ENCODE measurements at places on chromosomes 1 and 21.

GRCh38 chr1:22689505-22689904, 21.1 kb upstream of the EPHB2 start:
- DNase-seq = no peak

DNA sequence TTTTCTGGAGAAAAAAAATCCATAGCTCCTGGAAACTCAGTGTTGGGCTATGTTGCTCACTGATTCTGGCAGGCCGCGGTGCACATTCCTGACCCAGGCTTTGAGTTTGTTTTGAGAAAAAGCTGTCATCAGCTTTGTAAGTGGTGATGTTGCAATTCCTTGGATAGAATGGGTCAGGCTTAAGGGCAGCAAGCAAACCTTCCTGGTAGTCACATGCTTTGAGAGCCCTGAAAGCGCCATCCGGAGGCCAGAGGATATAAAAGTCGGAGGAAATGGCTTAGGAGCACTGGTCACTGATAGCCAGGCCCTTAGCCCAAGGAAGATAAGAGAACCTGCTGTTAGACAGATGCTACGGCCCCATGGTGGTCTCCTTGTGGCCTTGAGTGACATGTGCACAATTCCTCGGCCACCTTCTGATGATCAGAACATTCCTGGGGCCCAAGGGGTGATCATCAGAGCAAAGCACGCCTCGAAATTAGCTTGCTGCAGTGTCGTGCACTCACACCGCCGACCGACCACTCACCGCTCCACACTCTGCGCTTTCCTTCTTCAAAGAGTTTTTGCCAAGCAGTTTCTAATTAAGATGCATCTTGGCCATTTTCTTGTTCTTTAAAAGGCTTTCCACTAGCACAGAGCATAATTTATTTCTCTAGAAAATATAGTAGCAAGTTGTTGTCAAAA, 78.6 kb downstream of the MAN1C1 start:
- no peak for DNase-seq

- no peak for DNase-seq
These were observed 92.0 kb upstream of the HAO2 start for GRCh38 chr1:119276558-119276957.

- DNase-seq = no peak
These were observed at the start of gene TFAP2E for GRCh38 chr1:35573198-35574124. Gene TFAP2E, plus strand, starts transcription at chr1:35573314. Its CDS starts 264 bp downstream, at chr1:35573578.

DNA sequence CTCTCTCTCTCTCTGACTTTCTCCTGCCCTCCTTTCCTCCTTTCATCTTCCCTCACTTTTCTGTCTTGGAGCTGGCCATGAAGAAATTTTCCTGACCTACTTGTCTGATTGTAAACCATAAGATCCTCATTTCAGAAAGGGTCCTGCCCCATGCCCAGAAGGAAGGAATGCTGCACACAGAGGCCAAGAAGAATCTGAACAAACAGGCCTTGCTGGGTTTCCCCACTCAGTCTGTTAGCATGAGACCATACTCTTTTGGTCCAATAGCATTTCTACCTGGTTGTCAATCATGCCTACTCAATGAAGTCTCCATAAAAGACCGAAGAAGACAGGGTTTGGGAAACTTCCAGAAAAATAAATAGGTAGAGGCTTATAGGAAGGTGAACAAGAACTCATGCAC, 128.7 kb downstream of the MAB21L3 start:
- DNase-seq = no peak

- DNase-seq = no peak
These were observed 24.8 kb downstream of the MTR start for GRCh38 chr1:236819856-236820255.

DNA sequence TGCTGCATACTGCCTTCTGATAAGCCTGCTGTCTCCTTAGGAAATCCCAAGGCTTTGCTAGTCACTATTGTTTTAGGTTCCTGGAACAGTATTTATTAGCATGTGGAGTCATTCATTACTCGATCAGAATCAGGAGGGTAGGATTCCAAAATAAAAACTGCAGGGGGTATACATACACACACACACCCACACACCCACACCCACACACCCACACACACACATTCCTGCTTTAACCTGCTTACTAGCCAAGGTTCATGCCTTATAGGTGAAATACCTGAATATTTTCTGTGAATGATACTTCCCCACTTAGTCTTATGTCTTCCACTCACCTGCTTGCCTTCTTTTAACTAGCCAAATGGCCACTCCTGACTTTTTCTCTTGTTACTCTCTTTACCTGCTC, 325.1 kb downstream of the ADGRL2 start:
- no peak for DNase-seq

DNA sequence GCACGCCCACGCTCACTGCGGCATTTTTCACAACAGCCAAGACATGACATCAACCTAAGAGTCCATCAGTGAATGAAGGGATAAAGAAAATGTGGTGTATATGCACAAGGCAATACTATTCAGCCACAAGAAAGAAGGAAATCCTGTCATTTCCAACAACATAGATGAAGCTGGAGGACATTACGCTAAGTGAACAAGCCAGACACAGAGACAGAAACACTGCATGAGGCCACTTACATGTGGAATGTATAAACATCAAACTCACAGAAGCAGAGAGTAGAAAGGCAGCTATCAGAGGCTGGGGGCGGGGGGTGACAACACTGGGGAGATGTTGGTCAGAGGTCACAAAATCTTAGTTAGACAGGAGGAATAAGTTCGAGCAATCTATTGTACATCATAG, 20.9 kb downstream of the TMPRSS2 start:
- DNase-seq = no peak

- no peak for DNase-seq
These were observed 3.4 kb downstream of the TAGLN2 start for GRCh38 chr1:159921700-159922504.

- no peak for DNase-seq
These were observed 58.1 kb upstream of the COA6 start for GRCh38 chr1:234315091-234315541.

DNA sequence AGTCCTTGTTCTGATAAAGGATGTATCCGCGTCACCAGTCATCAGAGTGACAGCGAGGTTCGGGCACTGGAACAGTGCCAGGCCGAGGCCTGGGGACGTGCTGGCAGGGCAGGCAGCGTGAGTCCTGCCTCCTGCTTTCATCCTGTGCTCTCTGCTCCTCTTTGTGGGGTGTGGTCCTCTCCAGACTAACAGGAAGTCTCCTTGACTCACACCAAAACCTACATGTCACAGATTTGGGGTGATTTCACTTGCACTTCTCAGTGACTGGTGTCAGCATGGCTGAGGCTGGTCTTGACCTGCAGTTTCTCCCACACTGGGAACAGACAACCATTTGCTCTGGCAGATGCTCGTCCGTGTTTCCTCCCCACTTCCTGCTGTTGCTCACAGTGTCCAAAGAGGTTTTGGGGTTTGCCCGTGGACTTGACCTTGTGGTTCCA, 8.8 kb upstream of the NLRP3 start:
- DNase-seq = no peak

DNA sequence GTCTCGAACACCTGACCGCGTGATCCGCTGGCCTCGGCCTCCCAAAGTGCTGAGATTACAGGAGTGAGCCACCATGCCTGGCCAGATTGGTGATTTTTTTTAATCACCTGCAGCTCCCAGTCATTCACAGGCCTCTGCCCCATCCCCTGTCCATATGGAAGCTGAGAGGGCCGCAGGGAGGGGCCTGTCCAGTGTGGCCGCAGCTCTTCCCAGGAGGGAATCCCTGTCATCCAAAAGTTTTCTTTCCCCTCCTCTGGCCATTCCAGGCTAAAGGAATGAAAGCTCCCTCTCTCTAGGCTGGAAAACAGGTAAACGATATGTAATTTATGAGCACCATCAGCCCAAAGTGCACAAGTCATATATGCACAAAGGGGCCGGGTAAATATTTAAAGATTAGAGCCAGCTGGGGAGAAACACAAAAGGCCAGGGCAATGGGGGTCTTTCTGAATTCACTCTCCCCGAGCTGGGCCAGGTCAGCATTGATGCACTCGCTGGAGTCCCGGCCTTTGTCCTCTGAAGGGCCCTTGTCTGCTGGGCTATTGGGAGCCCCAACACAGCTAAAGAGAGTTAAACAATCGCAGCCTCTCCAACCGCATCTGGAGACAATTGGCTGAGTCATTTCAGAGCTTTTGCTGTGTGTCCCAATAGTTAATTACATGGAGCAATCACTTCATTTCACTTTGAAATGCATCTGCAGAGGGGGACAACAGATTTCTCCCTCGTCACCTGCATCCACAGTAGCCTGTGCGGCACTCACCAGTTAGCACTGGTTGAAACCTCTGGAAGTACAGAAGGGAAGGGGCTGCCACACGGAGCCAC, 3.8 kb upstream of the HES3 start:
- DNase-seq = no peak

- no peak for DNase-seq
These were observed 29.3 kb downstream of the TNNT2 start for GRCh38 chr1:201348211-201348566.

GRCh38 chr1:22854688-22855565, 117.7 kb downstream of the LACTBL1 start:
- DNase-seq = no peak
